ENCODE measurements at places on chromosomes 5 and 9.

- DNase-seq, result no peak
These were observed 70.5 kb upstream of the OR2K2 start for GRCh38 chr9:111400564-111400898.

DNA sequence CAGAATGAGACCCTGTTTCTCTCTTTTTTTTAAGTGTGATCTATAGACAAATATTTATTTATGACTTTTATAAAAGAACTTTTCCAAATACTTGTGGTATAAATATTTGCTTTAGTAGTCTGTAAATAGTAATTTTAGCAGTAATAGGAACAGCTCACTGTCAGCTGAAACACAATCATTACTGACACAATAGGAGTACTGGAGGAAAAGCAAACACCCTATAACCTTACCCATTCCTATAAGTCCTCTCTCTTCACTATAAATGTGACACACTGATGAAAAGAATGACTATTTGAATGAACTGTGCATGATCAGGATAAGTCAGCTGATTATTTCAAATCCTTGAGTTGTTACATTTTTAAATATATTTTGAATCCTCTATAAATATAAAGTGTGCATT lies 72.4 kb downstream of the CDH12 start:
- no peak for DNase-seq

GRCh38 chr5:145350513-145350912 lies 484.6 kb downstream of the PRELID2 start:
- no peak for DNase-seq

DNA sequence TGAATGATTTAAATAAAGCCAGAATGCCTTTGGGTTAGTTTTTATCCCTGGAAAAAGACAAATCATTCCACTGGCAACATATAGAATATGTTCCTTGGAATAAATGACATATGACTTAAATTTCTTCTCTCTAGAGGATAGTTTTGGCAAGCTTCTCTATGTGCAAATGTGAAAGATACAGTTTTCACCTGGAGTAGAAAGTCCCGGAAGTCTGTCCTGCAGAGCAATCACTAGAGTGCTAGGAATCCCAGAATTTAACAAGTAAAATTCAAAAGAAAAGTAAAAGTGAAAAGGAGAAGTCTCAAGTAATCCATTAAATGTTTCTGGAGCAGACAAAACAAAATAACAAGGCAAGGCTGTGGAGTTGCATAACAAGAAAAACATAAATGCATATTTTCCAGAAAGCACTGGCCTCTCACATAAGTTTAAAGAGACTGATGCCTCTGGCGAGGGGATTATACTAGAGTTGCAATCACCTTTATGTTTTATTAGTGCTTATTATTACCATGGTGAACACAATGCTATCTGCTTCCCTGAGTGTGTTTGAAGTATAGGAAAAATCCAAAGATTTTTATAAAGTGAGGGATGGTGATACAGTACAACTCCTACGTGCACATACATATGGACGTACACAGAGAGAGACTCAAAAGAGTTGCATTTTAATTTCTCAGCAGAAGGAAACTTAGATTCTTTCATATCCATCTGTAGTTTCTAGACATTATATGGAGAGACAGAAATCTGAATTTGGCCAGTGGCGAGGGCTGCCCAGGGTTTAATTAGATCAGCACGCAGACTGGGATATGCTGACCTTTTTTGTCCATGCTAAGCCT lies 188.3 kb upstream of the ANKRD55 start:
- DNase-seq, result no peak

DNA sequence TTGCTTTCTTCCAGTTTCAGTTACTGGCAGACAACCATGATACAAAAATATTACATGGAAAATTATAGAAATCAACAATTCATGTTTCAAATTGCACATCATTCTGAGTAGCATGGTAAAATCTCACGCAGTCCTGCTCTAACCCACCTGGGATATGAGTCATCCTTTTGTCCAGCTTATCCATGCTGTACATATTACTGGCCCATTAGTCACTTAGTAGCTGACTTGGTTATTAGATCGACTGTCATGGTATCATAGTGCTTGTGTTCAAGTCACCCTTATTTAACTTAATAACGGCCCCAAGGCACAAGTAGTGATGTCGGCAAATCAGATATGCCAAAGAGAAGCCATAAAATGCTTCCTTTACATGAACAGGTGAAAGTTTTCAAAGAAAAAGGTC lies 41.2 kb downstream of the NADK2 start:
- DNase-seq, result no peak

- DNase-seq, result peak; percentile 4
These were observed 104.1 kb downstream of the GABRB2 start for GRCh38 chr5:161442471-161442870.

- DNase-seq, result peak; percentile 16
These were observed 33.5 kb downstream of the CSNK1G3 start for GRCh38 chr5:123545506-123545905.

DNA sequence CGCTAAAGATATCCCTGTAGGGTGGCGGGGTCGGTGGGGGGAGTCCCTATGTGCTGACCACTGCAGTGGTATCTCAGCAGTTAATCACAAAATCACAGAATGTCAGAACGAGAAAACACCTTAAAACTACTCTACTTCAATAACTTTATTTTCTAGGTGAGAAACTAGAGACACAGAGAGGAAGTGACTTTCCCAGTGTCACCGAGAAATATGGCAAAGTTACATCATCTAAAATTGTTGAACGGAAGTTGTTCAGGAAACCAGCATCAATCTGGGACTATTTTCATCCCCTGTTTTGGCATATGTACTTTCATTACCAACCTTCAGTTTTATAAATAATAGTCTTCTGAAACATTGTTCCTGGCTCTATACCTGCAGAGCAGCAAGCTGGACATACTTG lies 384.0 kb downstream of the SPOCK1 start:
- DNase-seq, result no peak

GRCh38 chr5:133881576-133882388 lies 86.6 kb downstream of the C5orf15 start:
- DNase-seq, result no peak

GRCh38 chr5:54257366-54258118 lies 52.8 kb downstream of the ARL15 start:
- DNase-seq, result no peak

DNA sequence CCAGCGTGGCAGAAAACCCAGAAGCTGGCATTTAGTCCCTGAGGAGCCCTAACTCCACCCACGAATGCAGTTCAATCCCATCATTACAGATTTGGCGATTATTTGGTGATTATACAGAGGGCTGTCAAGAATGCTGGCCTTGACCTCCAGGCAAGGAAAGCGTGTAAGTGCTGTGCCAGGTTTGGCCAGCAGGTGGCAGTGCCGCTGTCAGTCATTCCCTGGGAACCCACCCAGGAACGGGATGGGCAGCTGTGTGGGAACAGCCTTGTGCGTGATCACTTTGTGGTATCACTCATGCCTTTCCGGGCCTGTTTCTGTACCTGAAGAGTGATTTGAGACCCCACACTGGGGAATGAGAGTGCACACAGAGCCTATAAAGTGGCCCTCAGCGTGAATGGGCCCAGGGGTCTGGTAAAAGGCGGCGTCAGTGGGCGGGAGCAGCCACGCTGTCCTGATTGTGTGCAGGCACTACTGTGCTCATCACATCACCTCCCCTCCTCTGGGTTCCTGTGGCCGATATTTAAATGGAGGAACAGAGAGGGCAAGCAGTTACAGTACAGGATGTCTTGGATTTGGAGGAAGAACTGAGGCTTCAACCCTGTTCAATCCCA lies 215.6 kb downstream of the ROR2 start:
- DNase-seq, result peak; percentile 61

DNA sequence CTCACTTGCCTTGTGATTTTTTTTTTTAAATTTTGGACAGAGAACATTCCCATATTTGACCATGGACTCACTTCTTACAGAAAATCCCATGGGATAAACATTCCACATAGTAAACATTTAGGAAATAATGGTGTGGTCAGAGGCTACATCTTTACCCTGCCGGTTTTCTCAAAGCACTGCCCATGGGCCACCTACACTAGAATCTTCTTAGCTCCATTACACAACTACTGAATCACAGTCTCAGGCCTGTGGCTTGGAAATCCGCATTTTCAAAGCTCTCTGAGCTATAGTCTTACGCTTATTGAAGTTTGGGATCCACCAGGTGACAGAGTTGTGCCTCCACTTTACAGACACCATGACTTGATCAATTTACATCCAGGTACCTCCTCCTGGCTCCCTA lies 39.4 kb downstream of the ALG2 start:
- no peak for DNase-seq

GRCh38 chr5:155732587-155733376 lies 594.2 kb upstream of the SGCD start:
- no peak for DNase-seq

- no peak for DNase-seq
These were observed 27.0 kb downstream of the SLC1A1 start for GRCh38 chr9:4517274-4517673.

GRCh38 chr9:13047827-13048587 lies 231.5 kb downstream of the MPDZ start:
- no peak for DNase-seq

DNA sequence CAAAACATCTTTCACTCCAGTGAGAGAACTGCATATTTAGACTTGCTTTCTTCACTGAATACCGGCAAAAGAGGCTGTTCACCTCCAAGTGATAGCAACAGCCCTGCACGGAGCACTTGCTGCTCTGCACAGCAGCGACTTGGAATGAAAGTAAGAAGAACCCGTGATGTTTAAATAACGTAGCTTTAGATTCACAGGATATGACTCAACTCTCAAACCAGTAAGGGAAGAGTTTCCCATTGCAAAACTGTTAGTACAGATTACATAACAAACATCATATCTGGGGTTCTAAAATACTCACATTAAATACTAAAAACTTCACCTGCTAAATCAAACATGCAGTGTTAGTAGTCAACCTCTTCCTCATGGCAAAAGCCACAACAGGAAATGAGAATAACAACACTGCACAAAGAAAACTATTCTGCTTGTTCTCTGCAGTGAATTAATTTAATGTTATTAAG lies 203.4 kb downstream of the MCTP1 start:
- DNase-seq, result peak; percentile 21

- peak; percentile 8 for DNase-seq
These were observed 78.0 kb downstream of the ISOC1 start for GRCh38 chr5:129172580-129172979.

Data from neural progenitor cell (in vitro differentiated cells).